Kidney (tissue), 22 donors: ENCODE measurements at places on chromosomes 11 and 22. TPM values are rescaled to one million over a fixed set of nuclear protein-coding genes. Genes with fewer than 3 reads are reported as not detected.

Gene C11orf42
- total RNA-seq: not detected

- H3K27me3 ChIP-seq: no peaks in the 10 kb centered on the region
- no peaks in the 10 kb centered on the region for H3K4me1 ChIP-seq
These were observed 1.5 kb downstream of the MAFF start for GRCh38 chr22:38203090-38203810.

Gene SHANK2
- 57.8 TPM for total RNA-seq

GRCh38 chr11:134414766-134415765, 3.0 kb upstream of the B3GAT1 start:
- no peaks in the 10 kb centered on the region for H3K4me1 ChIP-seq
- DNase-seq: no peak
- H3K4me3 ChIP-seq: no peak overlapping the region
- H3K27me3 ChIP-seq: peaks cover 19% of the 10 kb centered on the region
- no peak overlapping the region for H3K27ac ChIP-seq

DNA sequence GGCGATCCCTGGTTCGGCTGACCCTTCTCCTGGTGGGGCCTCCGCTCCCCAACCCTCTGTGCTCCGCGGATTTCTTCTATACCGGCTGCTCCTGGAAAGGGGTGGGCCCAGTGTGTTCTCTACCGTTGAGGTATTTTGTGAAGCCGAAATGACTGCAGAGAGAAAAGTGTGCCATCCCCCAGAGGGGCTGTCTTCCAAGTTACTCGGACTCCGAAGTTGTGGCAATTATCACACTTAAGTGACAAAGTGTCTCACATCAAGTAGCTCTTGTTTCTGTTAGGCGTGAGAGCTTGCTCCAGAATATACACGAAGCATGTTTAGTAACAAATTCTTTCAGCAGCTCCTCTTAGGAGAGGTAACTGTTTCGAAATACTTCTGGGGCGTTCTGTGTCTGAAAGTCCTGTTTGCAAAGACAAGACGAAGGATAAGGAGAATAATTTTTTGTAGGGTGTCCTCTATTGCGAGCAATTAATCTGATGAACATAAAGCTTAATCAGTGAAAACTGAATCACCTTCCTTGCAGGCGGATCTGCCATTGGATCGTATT, 434 bp downstream of the XPNPEP3 start:
- peak overlapping the region; percentile 98 for H3K27ac ChIP-seq
- H3K4me1 ChIP-seq: peaks cover 22% of the 10 kb centered on the region
- no peaks in the 10 kb centered on the region for H3K36me3 ChIP-seq

Gene MS4A6A
- total RNA-seq: 145 TPM

DNA sequence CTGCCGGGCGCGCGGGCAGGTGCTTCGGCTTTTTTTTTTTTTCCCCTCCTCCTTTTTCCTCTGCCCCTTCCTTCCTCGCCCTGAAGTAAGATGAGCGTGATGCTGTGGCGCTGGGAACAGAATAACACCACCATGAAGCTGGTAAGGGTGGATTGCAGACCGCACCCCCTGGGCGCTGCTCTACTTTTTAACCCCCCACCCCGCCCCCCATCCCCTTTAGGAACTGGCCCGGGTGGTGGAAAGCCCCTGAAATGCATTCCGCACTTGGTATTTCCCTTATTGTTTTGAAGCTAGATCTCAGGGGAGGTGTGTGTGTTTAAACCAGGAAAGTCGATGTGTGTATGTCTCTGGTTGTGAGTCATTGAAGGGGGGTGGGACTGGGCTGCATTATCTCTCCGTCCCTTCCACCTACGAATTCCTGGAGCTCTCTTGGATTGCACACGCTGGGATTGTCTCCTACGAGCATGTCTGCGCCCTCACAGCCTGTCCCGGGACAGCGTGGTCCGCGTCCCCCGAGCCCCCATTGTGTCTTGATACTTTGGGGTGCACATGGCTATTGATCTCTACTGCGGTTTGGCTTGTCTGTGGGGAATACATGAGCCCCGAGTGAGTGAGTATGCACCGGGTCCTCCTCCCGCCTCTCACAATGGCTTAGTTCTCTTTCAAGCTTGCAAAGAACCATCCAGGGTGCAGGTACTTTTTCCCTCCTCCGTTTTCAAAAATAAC, 64.9 kb downstream of the NAV2 start:
- peak; percentile 11 for DNase-seq
- H3K27me3 ChIP-seq: peaks cover 18% of the 10 kb centered on the region
- H3K4me1 ChIP-seq: no peaks in the 10 kb centered on the region
- peak overlapping the region; percentile 32 for H3K4me3 ChIP-seq
- H3K36me3 ChIP-seq: no peaks in the 10 kb centered on the region
- no peak overlapping the region for H3K27ac ChIP-seq

- H3K36me3 ChIP-seq: no peaks in the 10 kb centered on the region
- no peaks in the 10 kb centered on the region for H3K27me3 ChIP-seq
- no peak overlapping the region for H3K27ac ChIP-seq
- H3K4me1 ChIP-seq: no peaks in the 10 kb centered on the region
These were observed 10.8 kb downstream of the PRR5L start for GRCh38 chr11:36306888-36307287.

- peak; percentile 68 for DNase-seq
- peak overlapping the region; percentile 43 for H3K27ac ChIP-seq
- H3K4me3 ChIP-seq: no peak overlapping the region
- no peaks in the 10 kb centered on the region for H3K27me3 ChIP-seq
- no peaks in the 10 kb centered on the region for H3K4me1 ChIP-seq
- H3K36me3 ChIP-seq: no peaks in the 10 kb centered on the region
These were observed 2.0 kb downstream of the DAGLA start for GRCh38 chr11:61682093-61682732.

DNA sequence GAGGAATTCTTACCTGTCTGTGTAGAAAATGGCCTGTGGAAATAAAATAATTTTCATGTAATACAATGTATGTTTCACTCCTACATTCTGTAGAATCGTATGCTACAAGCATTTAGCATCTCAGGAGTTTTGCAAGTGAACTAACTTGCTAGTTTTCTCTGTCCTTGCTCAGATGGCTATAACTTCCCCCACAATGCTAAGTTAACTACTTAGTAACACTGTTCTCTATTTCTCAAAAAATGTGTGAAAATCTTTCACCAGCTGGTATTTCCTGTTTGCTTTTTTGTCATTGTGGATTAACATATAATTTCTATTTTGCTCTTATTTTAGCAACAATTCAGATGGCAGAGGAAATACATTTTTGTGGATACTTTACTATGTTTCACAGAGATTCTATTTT, 4.4 kb downstream of the OR4S2 start:
- no peaks in the 10 kb centered on the region for H3K27me3 ChIP-seq
- no peak overlapping the region for H3K4me3 ChIP-seq
- no peak overlapping the region for H3K27ac ChIP-seq
- no peaks in the 10 kb centered on the region for H3K4me1 ChIP-seq
- no peak for DNase-seq

Gene C11orf24
- 31.7 TPM for total RNA-seq

DNA sequence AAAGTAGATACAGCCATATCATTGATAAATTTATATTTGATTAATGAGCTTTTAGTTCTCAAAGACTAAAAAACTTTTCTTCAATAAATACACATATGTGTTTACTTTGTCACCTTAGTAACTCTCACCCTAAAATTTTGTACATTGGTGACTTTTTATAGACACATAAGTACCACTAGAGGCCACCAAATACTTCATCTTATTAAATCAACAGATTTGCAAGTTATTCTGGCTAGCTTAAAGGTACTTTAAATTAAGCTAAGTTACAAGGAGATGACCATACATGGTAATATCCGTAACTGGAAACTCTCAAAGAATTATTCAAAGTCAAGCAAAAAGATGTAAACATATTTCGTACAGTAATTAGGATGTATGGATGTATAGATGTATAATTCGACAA, 112.2 kb downstream of the SBF2 start:
- H3K36me3 ChIP-seq: no peaks in the 10 kb centered on the region
- no peaks in the 10 kb centered on the region for H3K4me1 ChIP-seq
- H3K27ac ChIP-seq: no peak overlapping the region
- no peaks in the 10 kb centered on the region for H3K27me3 ChIP-seq

Gene TBC1D22A
- total RNA-seq: 39.4 TPM

- H3K4me1 ChIP-seq: peaks cover 9% of the 10 kb centered on the region
- H3K27me3 ChIP-seq: no peaks in the 10 kb centered on the region
- DNase-seq: no peak
- no peak overlapping the region for H3K27ac ChIP-seq
- no peak overlapping the region for H3K4me3 ChIP-seq
These were observed 4.3 kb downstream of the LZTR1 start for GRCh38 chr22:20986365-20986764.

DNA sequence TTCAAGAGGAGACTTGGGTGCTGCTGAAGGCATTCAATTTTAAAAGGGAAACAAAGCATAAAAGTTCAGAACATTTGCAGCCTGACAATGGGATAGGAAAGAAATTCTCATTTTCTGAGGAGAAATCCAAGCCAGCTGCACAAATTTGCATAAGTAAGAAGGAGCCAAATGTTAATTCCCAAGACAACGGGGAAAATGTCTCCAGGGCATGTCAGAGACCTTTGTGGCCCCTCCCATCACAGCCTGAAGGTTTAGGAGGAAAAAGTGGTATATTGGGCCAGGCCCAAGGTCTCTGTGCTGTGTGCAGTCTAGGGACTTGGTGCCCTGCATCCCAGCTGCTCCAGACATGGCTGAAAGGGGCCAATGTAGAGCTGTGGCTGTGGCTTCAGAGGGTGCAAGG, 12.7 kb upstream of the OR51F1 start:
- H3K27ac ChIP-seq: no peak overlapping the region
- no peak overlapping the region for H3K4me3 ChIP-seq
- no peaks in the 10 kb centered on the region for H3K36me3 ChIP-seq
- DNase-seq: no peak
- no peaks in the 10 kb centered on the region for H3K4me1 ChIP-seq
- H3K27me3 ChIP-seq: no peaks in the 10 kb centered on the region

Gene UBQLNL
- total RNA-seq: 0.69 TPM

- no peak overlapping the region for H3K4me3 ChIP-seq
- peaks cover 3% of the 10 kb centered on the region for H3K4me1 ChIP-seq
- no peaks in the 10 kb centered on the region for H3K36me3 ChIP-seq
These were observed 16.8 kb downstream of the LRRC32 start for GRCh38 chr11:76653674-76654284.

Gene PRG2
- 0.22 TPM for total RNA-seq

Gene MIOX
- total RNA-seq: 3.5 TPM

DNA sequence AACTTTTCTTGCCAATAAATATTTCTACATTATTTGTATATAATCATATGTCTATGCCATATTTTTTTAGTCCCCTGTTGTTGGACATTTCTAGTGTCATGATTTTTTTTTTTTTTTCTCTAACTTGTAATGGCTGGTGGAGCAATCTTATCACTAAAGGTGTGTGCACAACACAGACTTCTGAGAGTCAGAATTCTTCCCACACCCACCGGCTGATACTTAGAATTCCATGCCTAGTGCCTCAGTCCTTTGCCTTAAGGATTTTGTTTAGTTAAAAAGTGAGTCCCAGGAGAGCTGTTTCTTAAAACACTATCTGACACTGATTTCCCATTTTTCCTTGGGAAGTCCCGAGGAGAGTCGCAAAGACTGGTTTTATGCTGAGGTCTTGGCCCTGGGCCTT, 87.7 kb upstream of the BARX2 start:
- no peaks in the 10 kb centered on the region for H3K4me1 ChIP-seq
- no peak overlapping the region for H3K27ac ChIP-seq
- no peak overlapping the region for H3K4me3 ChIP-seq
- no peaks in the 10 kb centered on the region for H3K27me3 ChIP-seq

DNA sequence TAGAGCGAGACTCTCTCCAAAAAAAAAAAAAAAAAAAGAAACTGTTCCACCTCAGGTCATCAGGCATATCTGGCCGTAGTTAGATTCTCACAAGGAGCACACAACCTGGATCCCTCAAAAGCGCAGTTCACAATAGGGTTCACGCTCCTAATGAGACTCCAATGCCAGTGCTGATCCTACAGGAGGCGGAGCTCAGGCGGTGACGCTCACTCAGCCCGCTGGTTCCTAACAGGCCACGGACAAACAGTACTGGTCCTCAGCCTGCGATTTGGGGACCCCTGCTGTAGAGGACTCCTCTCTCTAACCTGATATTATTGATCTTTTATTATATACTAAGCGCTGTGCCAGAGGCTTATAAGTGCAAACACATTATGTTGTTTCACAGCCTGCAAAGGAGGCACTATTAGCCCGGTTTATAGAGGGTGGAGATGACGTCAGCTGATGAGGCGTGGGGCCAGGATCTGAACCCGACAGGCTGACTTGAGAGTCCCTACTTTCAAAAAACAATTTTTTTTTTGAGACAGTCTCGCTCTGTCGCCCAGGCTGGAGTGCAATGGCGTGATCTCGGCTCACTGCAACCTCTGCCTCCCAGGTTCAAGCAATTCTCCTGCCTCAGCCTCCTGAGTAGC, 4.9 kb upstream of the MAFF start:
- H3K27me3 ChIP-seq: no peaks in the 10 kb centered on the region
- H3K4me3 ChIP-seq: no peak overlapping the region
- no peaks in the 10 kb centered on the region for H3K36me3 ChIP-seq
- DNase-seq: no peak
- H3K27ac ChIP-seq: no peak overlapping the region
- H3K4me1 ChIP-seq: peaks cover 4% of the 10 kb centered on the region

DNA sequence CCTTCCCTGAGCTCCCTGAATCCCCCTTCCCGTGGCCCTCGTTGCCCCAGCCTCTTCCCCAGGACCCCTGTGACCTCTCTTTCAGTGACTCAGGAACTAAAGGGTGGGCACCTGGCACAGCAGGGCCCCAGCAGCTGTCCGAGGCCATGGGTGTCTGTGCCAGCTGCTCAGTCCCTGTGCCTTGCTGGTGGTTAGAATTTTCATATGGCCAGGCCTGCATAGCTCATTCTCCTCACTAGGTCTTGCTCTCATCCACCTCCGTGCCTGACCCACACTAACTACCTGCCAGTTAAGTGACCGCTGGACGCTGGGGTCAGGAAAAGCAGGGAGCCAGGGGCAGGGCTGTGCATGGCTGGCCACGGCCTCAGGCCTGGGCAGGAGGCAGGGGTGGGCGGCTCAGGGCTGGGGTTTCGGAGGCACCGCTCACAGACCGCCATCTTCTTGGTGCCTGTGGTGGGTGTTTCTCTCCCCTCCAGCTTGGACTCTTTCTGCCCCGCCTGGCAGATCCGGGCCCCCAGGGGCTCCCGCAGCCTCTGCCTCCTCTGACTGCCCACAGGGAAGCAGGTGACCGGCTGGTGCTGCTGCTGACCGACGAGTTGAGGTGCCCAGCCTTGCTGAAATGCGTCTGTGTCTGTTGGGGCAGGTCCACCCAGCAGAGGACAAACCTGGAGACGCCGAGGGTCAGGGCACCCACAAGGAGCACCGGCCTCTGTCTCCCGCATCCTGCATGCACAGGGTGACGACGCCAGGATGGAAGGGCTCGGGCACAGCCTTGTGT, 20.3 kb downstream of the MRGPRD start:
- H3K4me3 ChIP-seq: no peak overlapping the region
- no peaks in the 10 kb centered on the region for H3K4me1 ChIP-seq
- DNase-seq: no peak
- no peak overlapping the region for H3K27ac ChIP-seq
- H3K27me3 ChIP-seq: no peaks in the 10 kb centered on the region

- DNase-seq: no peak
- H3K27me3 ChIP-seq: no peaks in the 10 kb centered on the region
- no peak overlapping the region for H3K4me3 ChIP-seq
- no peak overlapping the region for H3K27ac ChIP-seq
- H3K36me3 ChIP-seq: no peaks in the 10 kb centered on the region
These were observed 85.5 kb downstream of the ENTHD1 start for GRCh38 chr22:39808081-39808480.

- DNase-seq: peak; percentile 93
- H3K27me3 ChIP-seq: no peaks in the 10 kb centered on the region
- H3K4me1 ChIP-seq: peaks cover 92% of the 10 kb centered on the region
- peaks cover 19% of the 10 kb centered on the region for H3K36me3 ChIP-seq
- no peak overlapping the region for H3K4me3 ChIP-seq
These were observed 55.7 kb downstream of the MYH9 start for GRCh38 chr22:36331912-36332622.
